ENCODE measurements at places on chromosomes 1 and 21. TPM values are rescaled to one million over a fixed set of nuclear protein-coding genes. Genes with fewer than 3 reads are reported as not detected.

- DNase-seq, result peak; percentile 59
Observed at GRCh38 chr21:38861056-38861455, 55.3 kb downstream of the ETS2 start.

GRCh38 chr1:55747408-55747841 is 532.3 kb upstream of the USP24 start:
- peak; percentile 18 for DNase-seq

The C1orf185 gene
- polyA plus RNA-seq, result not detected

DNA sequence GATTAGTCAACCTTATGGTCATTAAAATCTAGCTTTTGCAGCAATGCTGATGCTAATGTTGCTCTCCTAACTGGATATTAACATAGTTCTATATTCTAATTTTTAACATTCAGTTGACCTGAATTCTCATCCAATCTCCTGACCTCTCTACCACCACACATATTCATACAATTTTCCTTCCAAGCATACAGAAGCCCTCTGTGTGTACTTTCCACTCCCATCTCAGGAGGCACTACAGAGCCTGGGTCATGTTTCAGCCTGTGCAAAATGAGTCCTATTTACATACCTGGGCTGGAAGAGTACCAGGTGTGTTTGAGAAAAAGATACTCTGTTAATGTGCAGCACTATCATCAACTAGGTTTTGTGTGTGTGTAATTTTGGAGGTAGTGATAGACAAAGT is 486.3 kb downstream of the NEGR1 start:
- no peak for DNase-seq

DNA sequence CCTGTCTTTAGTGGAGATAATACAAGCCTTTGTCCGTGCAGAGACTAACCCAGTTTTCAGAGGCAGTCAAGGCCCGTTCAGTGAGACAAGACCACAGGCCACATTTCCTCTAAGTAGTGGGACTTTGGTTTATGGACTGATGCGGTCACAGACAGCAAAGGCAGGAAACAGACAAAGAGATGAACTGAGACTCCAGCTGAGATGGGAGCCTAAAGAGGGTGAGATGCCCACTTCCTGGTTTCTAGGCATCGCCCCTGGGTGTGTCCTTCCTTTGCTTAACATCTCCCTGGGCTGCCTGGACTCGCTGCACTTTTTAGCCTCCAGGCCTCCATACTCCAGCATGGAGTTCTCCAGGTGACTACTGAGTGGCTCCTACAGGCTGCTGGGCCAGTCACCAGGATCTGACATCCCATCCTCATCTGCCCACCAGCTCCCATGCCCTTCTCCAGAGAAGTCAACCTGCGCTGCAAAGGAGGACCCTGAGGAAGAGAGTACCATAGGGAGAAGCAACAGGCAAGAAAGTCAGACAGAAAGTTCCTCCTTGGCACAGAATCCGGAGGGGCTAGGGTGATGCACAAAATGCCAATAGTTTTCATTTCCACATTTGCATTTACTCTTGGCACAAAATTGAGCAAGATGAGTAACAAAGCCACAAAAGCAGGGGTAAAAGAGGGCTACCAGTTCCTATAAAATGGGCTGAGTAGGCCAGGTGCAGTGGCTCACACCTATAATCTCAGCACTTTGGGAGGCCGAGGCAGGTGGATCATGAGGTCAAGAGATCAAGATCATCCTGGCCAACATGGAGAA is 15.1 kb downstream of the THEMIS2 start:
- DNase-seq, result no peak

The C8A gene
- 0.44 TPM for polyA plus RNA-seq

DNA sequence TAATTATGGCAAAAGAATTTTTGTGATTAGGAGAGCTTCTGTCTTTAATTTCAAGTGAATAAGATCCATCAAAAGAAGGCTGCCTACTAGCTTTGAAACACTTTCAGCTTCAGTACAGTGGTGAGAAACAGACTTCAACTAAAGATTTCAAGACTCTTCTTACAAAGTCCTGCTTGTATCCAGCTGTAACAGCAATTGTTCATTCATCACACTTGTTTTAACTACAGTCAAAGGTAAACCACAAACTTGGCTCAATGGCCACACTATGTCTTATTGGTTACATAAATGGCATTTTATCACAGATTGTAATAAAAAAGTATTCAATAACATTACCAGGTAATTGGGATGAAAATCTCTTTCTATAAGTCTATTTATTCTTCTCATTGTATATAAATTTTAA is 59.2 kb downstream of the WARS2 start:
- no peak for DNase-seq

GRCh38 chr1:175237389-175237788 is 44.8 kb upstream of the KIAA0040 start:
- DNase-seq, result no peak

The MYOC gene
- polyA plus RNA-seq, result 2.8 TPM

DNA sequence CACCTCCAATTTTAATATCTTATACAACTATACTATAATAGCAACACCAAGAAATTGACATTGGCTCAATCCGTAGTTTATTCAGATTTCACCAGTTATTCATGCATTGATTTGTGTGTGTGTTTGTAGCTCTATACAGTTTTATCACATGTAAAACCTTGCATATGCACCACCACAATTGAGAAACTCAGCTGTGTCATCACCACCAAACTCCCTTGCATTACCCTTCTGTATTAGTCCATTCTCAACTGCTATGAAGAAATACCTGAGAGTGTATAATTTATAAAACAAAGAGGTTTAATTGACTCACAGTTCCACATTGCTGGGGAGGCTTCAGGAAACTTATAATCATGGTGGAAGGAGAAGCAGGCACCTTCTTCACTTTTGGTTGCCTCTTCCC is 162.1 kb downstream of the PATJ start:
- DNase-seq, result no peak

DNA sequence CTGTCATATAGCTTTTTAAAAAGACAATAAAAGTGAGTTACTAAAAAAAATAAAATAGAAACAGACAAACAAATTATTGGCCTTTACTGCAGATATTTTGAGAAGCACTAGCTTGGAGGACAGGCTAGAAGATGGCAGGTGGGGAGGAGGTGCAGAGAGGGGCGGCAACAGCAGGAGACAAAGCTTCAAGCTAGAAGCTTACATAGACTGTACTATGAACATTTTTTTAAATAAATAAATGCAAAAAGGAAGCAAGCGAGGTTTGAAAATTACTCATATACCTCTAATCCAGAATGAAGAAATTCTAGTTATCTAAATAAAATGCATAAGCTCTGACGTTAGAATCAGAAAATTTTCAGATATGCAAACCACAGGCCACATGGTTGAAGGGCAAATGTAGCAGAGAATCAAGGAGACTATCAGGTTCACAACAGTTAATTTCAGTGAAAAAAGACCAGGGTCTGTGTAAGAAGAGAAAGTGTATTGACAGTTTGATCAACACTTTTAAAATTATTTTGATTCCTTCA is 54.9 kb downstream of the NRIP1 start:
- no peak for DNase-seq

GRCh38 chr1:52994656-52995055 is 67.4 kb upstream of the PODN start:
- no peak for DNase-seq

The INAVA gene
- 16.8 TPM for polyA plus RNA-seq

- DNase-seq, result no peak
Observed at GRCh38 chr1:167674156-167674555, 44.1 kb downstream of the RCSD1 start.

DNA sequence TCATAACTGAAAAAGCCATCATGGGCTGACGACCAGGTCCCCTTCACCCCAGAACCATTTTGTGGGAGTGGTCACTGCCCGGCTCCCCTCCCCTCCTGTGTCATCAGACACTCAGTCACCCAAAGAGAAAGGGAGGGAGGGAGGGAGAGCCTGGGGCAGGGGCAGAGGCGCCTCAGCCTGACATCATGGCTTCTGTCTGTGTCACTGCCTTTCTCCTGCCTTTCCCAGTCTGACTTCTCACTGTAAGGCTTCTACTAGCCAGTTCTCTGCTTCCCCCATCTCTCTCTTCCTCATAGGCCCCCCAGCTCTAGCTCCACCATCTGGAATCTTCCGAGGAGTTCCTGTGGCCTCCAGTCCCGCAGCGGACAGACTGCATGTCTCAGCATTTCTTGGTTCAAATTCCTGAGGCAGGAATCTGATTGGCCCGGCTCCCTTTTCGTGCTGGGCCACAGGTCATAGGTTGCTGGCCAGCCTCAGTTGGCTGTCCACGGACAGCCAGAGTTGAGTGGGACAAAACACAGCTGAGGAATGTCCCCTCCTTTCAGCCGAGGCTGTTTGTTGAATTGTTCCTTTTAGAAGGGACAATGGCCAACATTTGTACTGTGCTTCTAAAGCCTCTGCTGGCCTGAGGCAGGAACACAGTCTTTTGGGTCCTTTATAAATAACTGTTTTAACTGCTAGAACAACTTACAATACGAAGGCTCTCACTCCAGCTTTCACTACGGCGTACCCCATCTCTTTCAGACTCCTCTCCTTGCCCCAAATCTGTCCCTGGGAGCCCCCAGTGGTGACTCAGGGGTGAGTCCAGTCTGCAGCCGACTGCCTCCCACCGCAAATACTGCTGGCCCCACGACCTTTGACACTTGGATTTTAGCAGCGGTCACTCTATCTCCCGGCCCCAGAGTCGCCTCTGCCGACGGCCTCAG is 18.7 kb upstream of the KANK4 start:
- peak; percentile 80 for DNase-seq

DNA sequence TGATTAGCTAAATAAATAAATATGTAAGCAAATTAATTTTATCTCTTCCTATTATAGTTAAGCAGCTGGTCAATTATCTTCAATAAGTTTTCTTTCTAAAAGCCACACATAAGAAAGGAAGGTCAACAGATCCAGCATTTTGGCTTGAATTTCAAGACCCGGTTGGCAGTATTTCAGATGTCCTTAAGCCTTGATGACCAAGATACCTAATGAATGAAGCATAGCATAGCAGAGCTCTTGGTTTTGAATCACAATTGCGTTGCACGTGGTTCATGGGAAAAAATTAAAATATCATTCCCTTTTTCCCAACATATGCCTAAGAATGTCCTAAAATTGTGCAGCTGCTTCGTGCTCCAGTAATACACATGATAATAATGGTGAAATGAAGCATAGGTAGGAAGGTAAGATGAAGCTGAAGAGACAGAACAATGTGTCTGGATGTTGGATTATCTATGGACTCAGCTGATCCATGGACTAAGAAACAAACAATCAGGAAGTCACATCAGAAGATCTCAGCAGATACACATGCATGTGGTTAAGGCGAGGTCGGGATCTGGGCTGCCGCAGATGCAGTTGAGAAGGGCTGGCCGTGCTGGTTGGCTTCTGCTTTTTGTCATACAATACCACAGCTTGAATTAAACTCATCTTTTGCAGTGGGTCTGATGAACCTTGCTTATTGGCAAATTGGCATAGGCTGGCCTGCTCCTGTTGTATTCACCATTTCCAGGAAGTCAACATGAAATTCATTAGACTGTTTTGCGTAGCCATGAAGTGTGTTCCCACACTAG is 284.9 kb upstream of the RUNX1 start:
- DNase-seq, result no peak

The KCNA3 gene
- 0.60 TPM for polyA plus RNA-seq

All from right lung (tissue), 10 donors.